Left lobe of liver (tissue), 2 donors: ENCODE measurements at places on chromosomes 16 and 17. TPM values are rescaled to one million over a fixed set of nuclear protein-coding genes. Genes with fewer than 3 reads are reported as not detected.

Gene SLC13A5
- total RNA-seq = 273 TPM

Gene DNASE1
- total RNA-seq = 4.6 TPM

DNA sequence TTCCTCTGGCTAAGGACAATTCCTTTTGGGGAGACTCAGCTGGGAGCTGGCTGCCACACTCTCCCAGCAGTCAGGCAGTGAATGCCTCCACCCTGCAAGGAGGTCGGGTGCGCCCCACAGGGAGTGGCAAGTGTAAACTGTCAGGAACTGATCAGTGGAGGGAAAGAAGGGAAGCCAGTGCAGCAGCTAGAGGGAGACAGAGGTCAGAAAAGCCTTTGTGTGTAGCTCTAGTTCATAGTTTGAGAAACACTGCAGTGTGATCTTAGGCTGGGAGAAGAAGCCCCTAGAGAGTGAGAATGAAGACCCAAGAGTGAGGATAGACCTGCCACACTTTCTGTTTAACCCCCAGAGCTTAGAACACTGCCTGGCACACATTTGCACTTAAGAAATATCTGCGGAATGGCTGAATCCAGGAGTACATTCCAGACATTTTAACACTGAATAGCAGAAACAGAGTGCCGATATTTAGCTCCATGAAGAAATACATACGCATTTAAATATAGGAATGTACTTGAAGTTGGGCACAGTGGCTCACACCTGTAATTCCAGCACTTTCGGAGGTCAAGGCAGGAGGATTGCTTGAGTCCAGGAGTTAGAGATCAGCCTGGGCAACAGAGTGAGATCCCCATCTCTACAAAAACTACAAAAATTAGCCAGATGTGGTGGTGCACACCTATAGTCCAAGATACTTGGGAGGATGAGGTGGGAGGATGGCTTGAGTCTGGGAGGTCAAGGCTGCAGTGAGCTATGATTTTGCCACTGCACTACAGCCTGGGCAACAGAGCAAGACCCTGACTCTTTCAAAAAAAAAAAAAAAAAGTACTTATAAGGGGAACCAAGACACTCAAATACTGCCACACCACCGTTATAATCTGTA is 11.1 kb upstream of the SLC5A11 start:
- no peak for DNase-seq

DNA sequence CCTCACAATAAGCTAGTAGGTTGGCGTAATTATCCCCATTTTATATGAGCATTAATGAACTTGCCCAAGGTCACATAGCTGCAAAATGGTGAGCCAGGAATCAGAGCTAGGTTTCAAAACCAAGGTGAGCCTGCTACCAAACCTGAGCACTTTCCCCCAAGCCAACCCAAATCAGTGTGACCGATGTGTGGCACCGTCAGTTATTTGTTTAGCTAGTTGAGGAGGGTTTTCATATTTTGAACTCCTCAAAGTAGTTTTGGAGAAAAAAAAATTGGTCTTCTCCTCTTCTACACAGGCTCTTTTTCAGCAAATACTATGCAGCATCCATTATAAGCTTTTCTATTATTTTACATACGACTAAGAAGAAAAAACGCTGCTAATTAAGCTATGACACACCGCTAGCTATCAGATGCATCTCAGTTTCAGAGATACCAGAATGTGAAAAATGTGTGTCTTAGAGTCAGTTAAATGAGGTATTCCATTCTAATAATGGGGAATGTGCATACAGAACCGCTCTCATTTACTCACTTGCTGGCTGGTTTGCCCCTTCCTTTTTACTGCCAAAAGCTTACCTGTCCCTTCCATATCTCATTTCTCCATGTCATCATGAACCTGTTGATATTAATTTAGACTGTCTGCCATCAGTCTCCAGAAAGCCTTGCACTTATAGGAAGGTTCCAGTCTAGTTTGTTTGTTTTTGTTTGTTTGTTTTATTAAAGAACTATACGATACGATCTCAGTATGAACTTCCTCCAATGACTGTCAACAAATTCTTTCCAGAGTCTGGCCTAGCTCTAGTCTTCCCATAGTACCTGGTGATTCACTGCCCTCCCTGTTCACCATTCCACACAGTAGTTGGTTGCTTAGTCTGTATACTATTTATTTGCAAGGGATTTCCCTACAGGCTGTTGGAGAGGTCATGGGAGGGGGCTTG is 2.2 kb upstream of the TBX4 start:
- no peak for DNase-seq

Gene ARSG
- total RNA-seq = 3.4 TPM
